Fibroblast of skin of left biceps (primary cell): ENCODE measurements at places on chromosomes 7 and 10.

GRCh38 chr7:122535086-122535485 is 163.8 kb downstream of the RNF133 start:
- no peak for DNase-seq

- DNase-seq = no peak
Measured at GRCh38 chr10:34906067-34906965, 91.2 kb upstream of the PARD3 start.

DNA sequence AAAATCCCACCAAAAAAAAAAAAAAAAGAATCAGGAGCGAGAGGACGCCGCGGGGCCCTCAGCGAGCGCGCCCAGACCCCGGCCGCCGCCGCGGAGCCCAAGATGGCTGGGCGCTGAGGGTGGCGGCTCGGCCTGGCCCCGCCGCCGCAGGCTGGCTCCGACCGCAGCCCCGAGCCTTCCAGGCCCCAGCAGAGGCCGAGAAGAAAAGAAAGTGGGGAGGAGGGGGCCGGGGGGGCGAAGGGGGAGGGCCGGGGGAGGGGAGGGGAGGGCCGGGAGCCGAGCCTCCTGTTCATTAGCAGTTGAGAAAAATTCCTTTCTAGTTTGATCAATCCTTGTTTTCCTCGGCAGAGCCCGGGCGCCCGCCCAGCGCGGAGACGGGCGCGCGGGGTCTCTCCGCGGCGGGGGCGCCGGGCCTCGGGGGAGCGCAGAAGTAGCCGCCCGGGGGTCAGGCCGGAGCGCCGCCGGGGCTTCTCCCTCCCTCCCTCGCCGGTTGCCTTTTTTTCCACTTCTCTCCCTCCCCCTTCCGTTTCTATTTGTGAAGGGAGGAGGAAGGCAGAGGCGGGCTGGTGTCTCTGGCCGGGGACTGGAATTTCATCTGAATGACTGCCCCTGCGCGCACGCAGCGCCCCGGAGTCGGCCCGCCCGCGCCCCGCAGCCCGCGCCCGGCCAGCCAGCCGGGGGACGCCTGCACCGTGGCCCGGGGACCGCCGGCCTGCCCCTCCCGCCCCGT is 778 bp upstream of the TRIM8 start:
- DNase-seq = no peak

DNA sequence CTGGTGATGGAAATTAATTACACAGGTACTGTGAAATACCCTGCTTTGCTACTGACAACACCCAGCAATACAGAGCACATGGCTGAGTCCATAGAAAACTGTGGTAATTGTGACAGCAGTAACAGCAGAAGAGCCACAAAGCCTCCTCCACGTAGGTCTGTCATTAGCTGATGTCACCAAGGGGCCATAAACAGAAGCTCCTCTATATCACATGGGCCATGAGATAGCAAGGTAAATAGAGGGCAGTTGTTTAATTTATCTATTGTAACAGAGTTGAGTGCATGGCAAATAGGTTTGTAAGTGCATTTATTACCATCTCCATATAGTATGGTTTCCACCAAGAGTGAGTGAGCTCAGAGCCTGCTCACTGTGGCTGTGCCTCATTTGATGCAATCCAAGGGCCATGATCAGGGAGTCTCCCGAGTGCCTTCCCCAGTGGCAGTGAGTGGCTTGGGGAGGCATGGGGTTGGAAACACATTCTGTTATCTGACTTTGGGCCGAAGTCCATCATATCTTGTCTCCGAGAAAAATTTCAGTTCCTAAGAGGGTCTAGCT is 281.2 kb downstream of the SKAP2 start:
- DNase-seq = no peak

DNA sequence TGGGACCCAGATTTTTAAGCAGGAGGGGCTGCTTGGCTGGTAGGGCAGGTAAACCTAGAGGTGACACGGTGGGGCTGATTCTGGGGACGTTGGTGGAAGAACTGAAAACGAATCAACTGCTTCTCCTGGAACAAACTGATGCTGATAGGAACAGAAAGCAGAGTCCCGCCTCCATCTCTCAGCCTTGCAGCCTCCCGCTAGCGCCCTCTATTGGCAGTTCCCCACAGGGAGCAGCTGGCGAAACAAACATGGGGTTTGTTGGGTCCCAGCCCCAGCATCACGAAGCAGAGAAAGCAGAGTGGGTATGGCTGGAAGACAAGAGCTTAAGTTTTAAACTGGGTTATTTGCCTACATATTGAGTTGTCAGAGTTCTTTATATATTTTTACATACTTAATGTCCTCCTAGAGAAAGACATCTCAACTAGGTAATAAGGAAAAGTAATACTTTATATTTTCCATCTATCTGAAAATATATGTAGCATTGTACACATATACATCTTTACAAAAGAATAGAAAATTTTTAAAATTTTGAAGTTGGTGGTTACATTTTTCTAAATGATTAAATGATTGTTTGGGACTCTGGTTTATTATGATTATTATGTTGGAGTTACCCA is 42.3 kb upstream of the FOXI2 start:
- DNase-seq = no peak

DNA sequence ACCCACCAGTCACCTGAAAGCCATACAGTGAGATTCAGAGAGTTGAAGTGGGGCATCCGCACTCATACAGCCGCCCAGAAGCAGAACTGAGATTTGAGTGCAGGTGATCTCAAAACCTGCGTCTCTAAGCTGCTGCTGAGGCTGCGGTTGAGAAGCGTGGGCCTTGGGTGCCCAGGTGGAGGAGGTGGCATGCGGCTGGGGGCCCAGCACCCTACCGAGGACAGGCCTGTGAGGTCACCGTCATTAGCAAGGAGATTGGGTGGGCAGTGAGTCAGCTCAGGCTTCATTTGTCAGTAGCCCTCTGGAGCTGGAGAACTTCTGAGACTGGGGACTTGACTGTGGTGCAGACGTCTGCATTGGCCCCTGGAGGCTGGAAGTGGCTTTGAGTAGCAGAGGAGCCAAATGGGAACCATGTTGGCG is 29.8 kb downstream of the ZMIZ1 start:
- DNase-seq = no peak

GRCh38 chr10:63757067-63757466 is 235.9 kb downstream of the REEP3 start:
- no peak for DNase-seq

DNA sequence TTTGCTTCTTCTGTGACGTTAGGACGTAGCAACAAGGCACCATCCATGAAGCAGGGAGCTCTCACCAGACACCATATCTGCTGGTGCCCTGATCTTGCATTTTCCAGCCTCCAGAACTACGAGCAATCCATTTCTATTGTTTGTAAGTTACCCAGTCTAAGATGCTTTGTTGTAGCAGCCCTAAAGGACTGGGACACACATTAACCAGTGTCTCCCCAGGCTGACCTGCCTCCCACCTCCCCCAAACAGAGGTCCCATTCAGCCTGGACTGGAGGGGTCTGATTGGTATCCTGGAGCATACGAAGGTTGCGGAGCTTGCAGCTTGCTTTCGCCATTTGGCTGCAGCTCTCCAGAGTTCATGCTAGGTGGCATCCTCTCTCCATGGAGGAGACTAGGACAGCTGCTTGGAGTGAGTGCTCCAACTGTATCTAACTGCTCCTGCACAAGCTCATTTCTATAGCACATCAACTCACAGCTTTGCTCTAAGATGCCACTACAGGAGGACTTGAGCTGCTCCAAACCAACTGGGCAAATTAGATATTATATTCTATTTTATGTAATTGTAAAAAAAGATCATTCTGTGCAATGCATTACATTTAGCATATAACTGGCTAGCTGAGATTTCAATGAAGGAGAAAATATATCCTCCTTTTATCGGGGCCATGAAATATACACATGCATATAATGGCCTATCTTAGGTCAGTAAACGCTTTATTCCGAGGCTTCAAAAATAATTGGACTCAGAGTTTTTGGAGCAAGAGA is 8.0 kb upstream of the GRK5 start:
- DNase-seq = no peak

GRCh38 chr10:88911116-88911515 is 31.1 kb downstream of the STAMBPL1 start:
- DNase-seq = no peak

- no peak for DNase-seq
Measured at GRCh38 chr10:70555371-70555770, 47.2 kb downstream of the PRF1 start.

DNA sequence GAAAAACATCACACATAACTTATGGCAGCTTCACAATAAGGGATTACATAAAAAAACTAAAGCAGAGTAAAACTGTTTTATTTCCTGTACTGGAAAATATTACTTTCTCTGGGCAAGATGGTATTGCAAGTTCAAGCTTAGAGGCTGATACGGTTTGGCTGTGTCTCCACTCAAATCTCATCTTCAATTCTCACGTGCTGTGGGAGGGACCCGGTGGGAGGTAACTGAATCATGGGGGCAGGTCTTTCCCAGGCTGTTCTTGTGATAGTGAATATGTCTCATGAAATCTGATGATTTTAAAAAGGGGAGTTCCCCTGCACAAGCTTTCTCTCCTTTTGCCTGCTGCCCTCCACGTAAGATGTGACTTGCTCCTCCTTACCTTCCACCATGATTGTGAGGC is 5.1 kb upstream of the LRRC27 start:
- DNase-seq = no peak

DNA sequence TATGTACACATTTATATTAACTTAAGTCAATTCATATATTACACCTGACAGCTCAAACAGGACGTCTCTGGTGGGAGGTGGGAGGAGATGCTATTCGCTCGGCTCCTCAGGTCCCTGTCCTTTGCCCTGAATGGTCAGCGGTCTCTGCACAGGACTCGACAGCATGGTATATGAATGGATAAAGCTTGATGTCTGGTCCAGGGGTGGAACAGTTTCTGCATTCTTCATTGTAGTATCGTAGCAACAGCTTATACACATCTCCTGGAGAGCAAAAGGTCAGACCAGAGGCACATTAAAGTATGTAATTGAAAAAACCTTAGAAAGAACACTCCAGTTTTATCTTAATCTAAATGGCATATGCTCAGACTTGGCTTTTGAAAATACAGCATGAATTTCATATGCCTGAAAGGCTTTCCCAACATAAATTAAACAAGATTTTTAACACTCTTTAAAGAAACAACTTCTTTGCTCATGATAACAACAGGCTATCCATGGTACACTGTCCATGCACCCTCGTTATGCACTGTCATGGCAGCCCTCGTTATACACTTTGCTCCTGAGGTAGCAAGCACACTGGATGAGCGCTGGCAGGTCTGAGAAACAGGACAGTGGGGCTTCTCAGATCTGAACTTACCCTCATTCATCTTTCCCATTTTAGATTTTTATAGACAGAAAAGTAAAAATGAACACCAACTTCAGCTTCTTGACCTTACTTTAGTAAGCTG is 57.3 kb upstream of the OGDHL start:
- no peak for DNase-seq

DNA sequence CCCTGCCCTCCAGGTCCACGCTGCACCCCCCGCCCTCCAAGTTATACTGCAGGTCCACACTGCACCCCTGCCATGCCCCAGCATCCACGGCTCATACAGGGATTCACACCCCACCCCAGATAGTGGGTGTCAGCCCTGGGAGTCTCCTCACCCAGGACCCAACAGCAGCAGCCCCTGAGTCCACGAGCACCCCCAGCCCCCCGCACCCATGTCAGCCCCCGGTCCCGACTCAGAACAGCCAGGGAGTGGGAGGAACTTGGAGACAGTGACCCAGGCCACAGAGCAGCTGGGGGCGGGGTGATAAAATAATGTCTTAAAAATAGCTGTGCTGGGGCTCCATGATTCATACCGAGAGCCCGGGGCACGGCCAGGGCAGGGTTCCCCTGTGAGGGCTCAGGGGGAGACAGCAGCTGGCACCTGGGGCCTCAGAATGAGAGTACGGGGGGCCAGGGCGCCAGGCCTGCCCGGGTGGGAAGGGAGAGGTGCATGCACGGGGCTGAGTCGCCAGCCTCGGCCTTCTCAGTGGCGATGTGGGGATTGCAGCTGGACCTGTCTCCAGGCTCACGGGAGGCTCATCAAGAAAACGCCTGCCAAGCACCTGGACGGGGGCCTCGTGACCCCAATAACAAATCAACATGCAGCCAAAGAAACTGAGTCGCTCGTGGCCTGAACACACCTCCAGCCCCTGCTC is 29.8 kb downstream of the ADAP1 start:
- DNase-seq = no peak

- DNase-seq = no peak
Measured at GRCh38 chr7:1610678-1611302, 41.0 kb upstream of the PSMG3 start.

- DNase-seq = no peak
Measured at GRCh38 chr10:132599732-132600131, 62.1 kb downstream of the INPP5A start.

- no peak for DNase-seq
Measured at GRCh38 chr10:78529262-78529661, 495.6 kb downstream of the RPS24 start.

GRCh38 chr10:47404446-47404845 is 20.4 kb upstream of the ZNF488 start:
- no peak for DNase-seq

- no peak for DNase-seq
Measured at GRCh38 chr10:129758207-129759021, 205.7 kb downstream of the EBF3 start.
